ENCODE measurements at places on chromosomes 4 and X.

DNA sequence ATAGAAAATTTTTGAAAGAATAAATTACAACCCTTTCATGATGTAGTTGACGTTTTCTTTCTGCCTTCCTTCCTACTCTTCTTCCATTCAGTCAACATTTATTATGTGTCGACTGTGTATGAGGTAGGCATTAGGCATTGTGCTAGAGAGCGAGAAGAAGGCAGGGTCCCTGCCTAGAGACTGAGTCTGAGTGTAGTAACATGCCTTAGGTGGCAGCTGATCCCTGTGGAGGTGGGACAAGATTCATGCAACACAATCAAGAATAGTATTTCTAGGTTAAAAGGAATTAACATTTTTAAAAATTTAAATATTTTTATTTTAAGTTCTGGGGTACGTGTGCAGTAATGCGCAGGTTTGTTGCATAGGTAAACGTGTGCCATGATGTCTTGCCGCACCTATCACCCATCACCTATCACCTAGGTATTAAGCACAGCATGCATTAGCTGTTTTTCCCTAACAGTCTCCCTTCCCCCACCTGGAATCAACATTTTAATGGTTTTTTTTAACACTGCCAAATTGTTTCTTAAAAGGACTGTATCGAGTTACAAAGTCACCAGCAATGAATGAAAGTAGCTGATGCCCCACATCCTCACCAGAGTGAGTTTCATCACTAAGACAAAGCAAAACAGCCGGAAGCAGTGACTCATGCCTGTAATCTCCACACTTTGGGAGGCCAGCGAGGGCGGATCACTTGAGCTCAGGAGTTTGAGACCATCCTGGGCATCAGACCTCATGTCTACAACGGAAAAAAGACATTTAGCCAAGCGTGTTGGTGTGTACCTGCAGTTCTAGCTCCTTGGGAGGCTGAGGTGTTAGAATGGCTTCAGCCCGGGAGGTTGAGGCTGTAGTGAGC lies 84.0 kb downstream of the WWC2 start:
- DNase-seq: peak; percentile 0

- peak; percentile 19 for DNase-seq
Measured at GRCh38 chr4:80336582-80336981, 1.1 kb downstream of the CFAP299 start.

- DNase-seq: no peak
Measured at GRCh38 chr4:142265536-142265935, 580.6 kb downstream of the INPP4B start.

DNA sequence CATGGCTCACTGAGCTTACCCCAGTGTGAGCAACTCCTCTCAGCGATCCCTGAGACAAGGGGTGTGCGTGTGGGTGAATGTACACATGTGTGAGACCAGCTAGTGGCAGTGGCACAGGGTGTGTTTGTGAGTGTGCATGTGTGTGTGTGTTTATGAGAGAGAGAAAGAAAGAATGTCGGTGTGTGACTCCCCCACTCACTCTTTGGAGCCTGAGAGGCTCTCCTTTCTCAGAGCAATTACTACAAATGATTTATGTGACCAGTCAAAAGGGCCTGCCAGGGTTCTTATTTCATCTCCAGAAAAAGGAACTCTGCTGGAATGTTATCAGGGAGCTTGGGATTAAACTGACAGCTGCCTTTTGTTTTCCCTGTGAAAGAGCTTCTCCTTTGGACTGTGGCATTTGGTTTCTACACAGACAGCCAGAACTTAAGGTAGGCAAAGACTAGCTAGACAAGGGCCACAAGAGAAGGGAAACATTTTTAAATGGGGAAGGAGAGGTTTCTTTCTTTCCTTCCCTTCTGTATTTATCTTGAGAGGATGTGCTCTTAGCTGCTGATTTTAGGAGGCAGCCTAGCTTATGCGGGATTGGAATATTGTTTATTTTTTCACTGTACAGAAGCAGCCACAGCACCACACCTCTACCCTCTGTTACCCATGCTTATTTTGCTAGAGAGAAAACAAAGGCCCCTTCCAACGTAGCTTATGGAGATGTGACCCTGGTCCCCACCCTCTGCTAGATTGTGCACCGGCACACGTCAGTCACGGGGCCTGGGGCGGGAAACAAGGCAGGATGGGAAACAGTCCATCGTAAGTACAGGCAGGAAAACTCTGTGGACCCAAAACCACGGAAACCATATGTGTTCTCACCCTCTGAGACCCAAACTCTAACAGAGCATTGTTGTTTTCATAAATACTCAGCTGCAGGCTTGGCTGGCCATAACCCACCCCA lies 143.5 kb downstream of the MGST2 start:
- DNase-seq: no peak

GRCh38 chrX:9349572-9350494 lies 115.0 kb upstream of the TBL1X start:
- no peak for DNase-seq

DNA sequence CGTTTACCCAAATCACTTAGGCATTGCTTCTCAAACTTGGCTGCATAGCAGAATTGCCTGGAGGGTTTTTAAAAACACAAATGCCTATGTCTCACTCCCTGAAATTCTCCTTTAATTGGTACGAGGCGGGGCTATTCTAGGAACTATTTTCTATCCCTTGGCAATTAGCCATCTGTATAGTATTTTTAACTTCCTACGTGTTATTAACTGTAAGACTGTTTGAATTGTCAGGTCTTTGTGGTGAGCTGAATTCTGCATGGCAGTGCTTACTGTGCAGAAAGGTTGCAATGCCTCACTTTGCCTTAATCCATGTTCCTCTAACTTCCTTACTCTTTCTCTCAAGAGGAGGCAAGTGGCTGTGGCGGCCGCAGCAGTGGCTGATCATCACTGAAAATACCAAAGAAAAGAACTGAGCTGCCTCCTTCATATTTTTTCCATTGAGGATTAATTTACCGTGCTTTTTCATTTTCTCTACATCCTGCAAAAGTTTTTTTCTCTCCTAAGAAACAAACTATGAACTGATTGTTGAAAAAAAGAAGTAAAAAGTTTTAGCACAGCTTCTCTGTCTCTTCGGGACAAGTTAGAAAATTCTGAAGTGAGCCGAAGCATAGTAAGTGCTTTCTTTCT lies at the start of gene SHROOM3:
TSS of gene SHROOM3 (plus strand) at position 329 of the 627 bp plus-strand sequence. CDS start 824 bp downstream, outside the sequence.
- no peak for DNase-seq

- DNase-seq: no peak
Measured at GRCh38 chrX:143669395-143669794, 33.5 kb upstream of the SLITRK4 start.

- no peak for DNase-seq
Measured at GRCh38 chr4:99047710-99048109, 40.9 kb downstream of the ADH5 start.

DNA sequence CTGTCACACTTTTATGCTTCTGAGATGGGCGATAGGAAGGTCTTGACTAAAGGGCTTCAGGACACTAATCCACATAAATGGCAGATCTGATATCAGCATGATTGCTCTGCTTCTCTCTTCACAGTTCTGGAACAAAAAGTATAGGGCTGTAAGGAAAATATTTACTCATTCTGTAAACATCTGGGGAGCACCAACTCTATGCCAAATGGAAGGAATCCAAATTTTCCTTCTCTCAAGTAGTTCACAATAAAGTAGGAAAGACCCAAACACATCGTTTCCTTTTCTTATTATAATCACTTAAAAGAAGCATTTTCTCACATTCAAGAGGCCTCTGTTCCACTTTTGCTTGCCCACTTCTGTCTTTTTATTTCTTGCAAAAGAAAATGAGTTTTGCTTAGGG lies 45.9 kb upstream of the F9 start:
- no peak for DNase-seq

DNA sequence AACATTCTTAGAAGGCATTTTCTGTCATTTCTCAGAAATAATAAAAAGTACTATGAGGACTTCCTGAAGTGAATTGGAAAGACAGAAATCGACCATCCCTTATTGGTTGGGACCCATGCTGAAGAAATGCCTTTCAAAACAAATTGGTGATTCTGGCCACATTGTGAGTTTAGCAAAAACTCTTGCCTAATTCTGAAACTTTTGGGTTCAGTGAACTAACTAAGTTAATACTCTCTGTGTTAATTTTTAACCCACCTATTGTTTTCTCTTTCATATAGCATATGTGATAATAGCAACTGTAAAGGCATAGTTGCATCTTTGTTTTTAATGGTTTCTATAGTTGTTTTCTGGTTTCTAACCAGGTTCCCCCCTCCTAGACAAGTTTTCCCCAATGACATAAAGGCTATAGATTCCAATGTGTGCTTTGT lies 129.3 kb upstream of the FAT1 start:
- no peak for DNase-seq

DNA sequence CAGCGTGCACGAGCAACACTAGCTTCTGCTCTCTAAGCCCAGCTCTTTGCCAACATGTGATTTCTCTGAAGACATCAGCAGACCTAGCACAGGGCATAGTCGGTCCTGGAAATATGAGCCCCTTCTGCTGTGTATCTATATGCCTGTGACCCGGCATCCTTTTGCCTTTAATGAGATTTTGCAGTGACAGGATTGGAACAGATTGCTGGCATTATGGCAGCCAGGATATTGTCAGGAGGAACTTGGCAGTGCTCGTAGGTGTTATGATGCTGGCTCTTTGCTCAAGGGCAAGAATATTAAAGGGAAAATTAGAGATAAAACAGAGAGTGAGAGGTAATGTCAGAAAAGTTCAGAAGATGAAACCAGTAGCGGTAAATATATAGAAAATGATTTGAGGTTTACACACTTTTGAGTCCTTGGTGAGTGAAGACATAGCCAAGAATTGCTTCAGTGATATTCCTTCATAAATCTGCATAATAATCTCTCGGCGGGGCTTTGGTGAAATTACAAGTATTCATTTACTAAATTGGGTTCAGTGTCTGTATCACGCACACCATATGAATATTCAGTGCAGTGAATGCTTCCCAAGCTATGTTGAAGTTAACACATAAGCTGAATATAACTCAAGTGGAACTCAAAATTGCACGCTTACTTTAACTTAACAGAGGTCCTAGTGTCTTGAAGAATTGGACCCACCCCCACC lies 502.1 kb upstream of the NR3C2 start:
- DNase-seq: no peak

GRCh38 chr4:40587826-40588225 lies 41.8 kb downstream of the RBM47 start:
- no peak for DNase-seq

Data from CD4-positive, alpha-beta memory T cell (primary cell).